ENCODE measurements at places on chromosomes 7 and 10. TPM values are rescaled to one million over a fixed set of nuclear protein-coding genes. Genes with fewer than 3 reads are reported as not detected.

The FAM25G gene
- total RNA-seq, result not detected

The PRSS37 gene
- not detected for total RNA-seq

The RAPGEF5 gene
- 0.54 TPM for total RNA-seq

The NCAPG2 gene
- total RNA-seq, result 104 TPM

The BICC1 gene
- not detected for total RNA-seq

The ITPRID1 gene
- total RNA-seq, result not detected

The HOXA9 gene
- not detected for total RNA-seq

The CACNA2D1 gene
- not detected for total RNA-seq

The C10orf67 gene
- total RNA-seq, result 0.45 TPM

The MYL10 gene
- total RNA-seq, result not detected

The RNF148 gene
- not detected for total RNA-seq

The COL13A1 gene
- total RNA-seq, result not detected

The TEX36 gene
- not detected for total RNA-seq

The CREB5 gene
- 2.0 TPM for total RNA-seq

The GPR15LG gene
- not detected for total RNA-seq

The NKX2-3 gene
- not detected for total RNA-seq

The CFAP58 gene
- total RNA-seq, result 0.41 TPM

The VWA2 gene
- not detected for total RNA-seq

The FAM241B gene
- 9.9 TPM for total RNA-seq

The CCDC172 gene
- not detected for total RNA-seq

The ODAD2 gene
- total RNA-seq, result 0.56 TPM

The EIF5AL1 gene
- total RNA-seq, result 3.1 TPM

The C7orf57 gene
- total RNA-seq, result 1.1 TPM

The HOXA6 gene
- not detected for total RNA-seq

The PTF1A gene
- not detected for total RNA-seq

The CPN1 gene
- total RNA-seq, result not detected

The CCDC3 gene
- 0.06 TPM for total RNA-seq

The ENKUR gene
- total RNA-seq, result not detected

The GPR22 gene
- not detected for total RNA-seq

The PSMG3 gene
- 55.1 TPM for total RNA-seq

The THNSL1 gene
- total RNA-seq, result 10.7 TPM

The SP8 gene
- not detected for total RNA-seq

The CYP3A4 gene
- not detected for total RNA-seq

The COL17A1 gene
- total RNA-seq, result not detected

The KCNIP2 gene
- 1.1 TPM for total RNA-seq

The CALD1 gene
- total RNA-seq, result 1.1 TPM

The TAS2R5 gene
- total RNA-seq, result 0.74 TPM

The CXCL12 gene
- not detected for total RNA-seq
